ENCODE measurements at places on chromosomes 11 and 22.

- DNase-seq: no peak
These were observed 42.8 kb upstream of the ALKBH3 start for GRCh38 chr11:43837879-43838278.

DNA sequence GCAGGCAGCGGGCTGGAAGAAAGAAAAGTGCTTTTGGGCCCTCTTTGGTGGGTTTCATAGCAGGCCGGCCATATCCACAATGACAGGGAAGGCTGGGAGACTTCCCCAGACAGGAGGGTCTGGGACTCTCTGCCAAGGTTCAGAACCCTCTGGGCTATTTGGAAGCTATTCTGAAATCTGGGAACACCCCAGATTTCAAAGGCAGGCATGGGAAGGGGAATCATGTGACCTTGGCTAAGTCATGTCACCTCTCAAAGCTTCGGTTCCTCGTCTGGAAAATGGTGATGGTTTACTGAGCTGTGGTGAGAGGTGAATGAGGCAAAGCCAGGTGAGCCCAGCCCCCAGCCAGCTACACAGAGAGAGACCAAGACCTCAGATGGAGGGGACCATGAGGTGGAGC is 4.6 kb downstream of the CASTOR1 start:
- no peak for DNase-seq

- DNase-seq: no peak
These were observed 16.5 kb downstream of the MIF start for GRCh38 chr22:23910496-23911190.

DNA sequence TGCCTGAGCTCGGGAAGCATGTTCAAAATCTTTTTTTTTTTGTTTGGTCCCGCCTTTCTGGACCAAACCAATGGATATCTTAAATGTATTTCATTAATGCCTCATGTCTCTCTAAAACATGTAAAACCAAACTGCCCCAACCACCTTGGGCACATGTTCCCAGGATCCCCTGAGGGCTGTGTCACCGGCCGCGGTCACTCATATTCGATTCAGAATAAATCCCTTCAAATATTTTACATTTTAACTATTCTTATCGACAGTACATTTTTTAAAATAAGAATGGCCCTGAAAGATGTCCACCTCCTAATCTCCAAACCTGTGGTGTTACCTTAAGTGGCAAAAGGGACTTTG is 2.1 kb downstream of the RNH1 start:
- DNase-seq: no peak

Measured in activated T-helper 1 cell treated with anti-CD3 and anti-CD28 coated beads, Interleukin-2, amount 50 U/mL, for 16 hours (primary cell).